ENCODE measurements at places on chromosomes 5 and 9.
A peak's percentile ranks its signal among the peaks of the same experiment; 100 is the strongest.

GRCh38 chr9:95509851-95510708, 6.7 kb downstream of the PTCH1 start:
- DNase-seq = no peak
- H3K4me1 ChIP-seq = peaks cover 18% of the 10 kb centered on the region
- peaks cover 4% of the 10 kb centered on the region for H3K36me3 ChIP-seq
- H3K27ac ChIP-seq = peak overlapping the region; percentile 74

DNA sequence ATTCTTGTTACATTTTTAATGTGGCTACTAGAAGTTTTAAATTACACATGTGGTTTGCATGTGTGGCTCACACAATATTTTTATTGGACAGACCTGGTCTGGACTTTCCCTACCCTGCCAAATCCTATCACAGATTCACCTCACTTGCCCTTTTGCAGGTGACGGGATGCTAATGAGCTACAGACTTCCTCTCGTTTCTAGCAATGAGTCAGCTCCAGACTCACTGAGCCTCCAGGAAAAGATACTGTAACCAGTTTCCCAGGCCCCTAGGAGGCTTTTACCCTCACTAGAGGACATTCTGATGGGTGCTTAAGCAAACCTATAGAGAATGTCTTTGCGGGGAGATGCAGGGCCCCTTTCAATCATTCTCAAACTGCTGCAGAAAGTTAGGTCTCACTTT, 135.4 kb downstream of the WDR41 start:
- H3K4me1 ChIP-seq = no peaks in the 10 kb centered on the region
- no peak for DNase-seq

DNA sequence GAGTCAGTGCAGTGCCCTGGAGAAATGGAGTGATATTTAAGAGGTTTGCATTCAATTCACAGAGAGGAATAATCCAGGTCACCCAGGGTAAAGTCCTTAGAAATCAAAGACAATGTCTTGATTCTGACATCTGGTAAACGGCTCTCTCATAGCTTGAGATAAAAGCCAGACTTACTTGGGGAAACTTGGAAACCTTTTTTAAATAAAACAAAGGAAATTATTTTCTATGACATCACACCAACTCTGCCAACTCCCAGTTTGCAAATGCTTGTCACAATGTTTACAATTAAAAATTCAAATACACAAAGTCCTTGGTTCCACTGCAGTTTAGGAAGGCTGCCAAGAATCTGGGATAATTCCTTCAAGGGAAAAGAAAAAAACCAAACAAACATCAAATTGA, 255.1 kb upstream of the NREP start:
- H3K4me1 ChIP-seq = no peaks in the 10 kb centered on the region
- no peak overlapping the region for H3K4me3 ChIP-seq
- no peak overlapping the region for H3K27ac ChIP-seq

DNA sequence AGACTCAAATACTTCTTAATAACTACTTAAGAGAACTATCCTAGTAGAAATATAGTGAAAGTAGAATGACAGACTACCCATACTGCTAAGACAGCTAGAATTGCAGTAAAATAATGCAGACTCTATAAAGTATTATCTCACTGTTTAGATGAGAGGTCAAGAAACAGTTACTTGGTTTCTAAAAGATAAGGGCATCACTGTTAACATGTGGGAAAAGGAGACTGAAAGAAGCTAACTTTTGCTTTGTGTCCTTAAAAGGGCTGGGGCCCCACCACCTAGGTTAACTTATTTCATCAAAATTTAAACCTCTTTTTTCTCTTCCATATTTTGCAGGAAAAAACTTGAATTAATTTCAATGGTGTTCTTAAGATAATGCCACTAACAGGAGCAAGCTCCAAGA, 204.3 kb downstream of the CNTLN start:
- H3K27ac ChIP-seq = no peak overlapping the region
- H3K4me1 ChIP-seq = no peaks in the 10 kb centered on the region
- DNase-seq = no peak
- H3K27me3 ChIP-seq = no peaks in the 10 kb centered on the region
- no peaks in the 10 kb centered on the region for H3K36me3 ChIP-seq
- H3K4me3 ChIP-seq = no peak overlapping the region

- no peak overlapping the region for H3K4me3 ChIP-seq
- DNase-seq = no peak
- peaks cover 9% of the 10 kb centered on the region for H3K27me3 ChIP-seq
- H3K4me1 ChIP-seq = peaks cover 18% of the 10 kb centered on the region
These were observed 104.5 kb downstream of the RGS3 start for GRCh38 chr9:113568081-113568435.

GRCh38 chr9:109730228-109730627, 49.8 kb upstream of the PALM2AKAP2 start:
- no peaks in the 10 kb centered on the region for H3K4me1 ChIP-seq
- H3K36me3 ChIP-seq = no peaks in the 10 kb centered on the region
- H3K27me3 ChIP-seq = peaks cover 10% of the 10 kb centered on the region
- DNase-seq = no peak

GRCh38 chr5:29077451-29077850, 2039.1 kb upstream of the CDH9 start:
- no peak for DNase-seq
- no peaks in the 10 kb centered on the region for H3K27me3 ChIP-seq
- H3K36me3 ChIP-seq = no peaks in the 10 kb centered on the region
- H3K27ac ChIP-seq = no peak overlapping the region
- H3K4me1 ChIP-seq = no peaks in the 10 kb centered on the region

- DNase-seq = no peak
- H3K4me1 ChIP-seq = no peaks in the 10 kb centered on the region
- H3K27ac ChIP-seq = no peak overlapping the region
- H3K27me3 ChIP-seq = peaks cover 4% of the 10 kb centered on the region
- H3K4me3 ChIP-seq = no peak overlapping the region
These were observed 128.5 kb upstream of the STC2 start for GRCh38 chr5:173456751-173457171.

- no peak for DNase-seq
- H3K36me3 ChIP-seq = peaks cover 33% of the 10 kb centered on the region
- H3K4me3 ChIP-seq = peak overlapping the region; percentile 96
- H3K27ac ChIP-seq = peak overlapping the region; percentile 84
- H3K4me1 ChIP-seq = peaks cover 45% of the 10 kb centered on the region
- H3K27me3 ChIP-seq = no peaks in the 10 kb centered on the region
These were observed 4.9 kb downstream of the ADAM19 start for GRCh38 chr5:157570531-157571200.

- peaks cover 4% of the 10 kb centered on the region for H3K4me1 ChIP-seq
- H3K27me3 ChIP-seq = peaks cover 6% of the 10 kb centered on the region
- no peaks in the 10 kb centered on the region for H3K36me3 ChIP-seq
- DNase-seq = peak; percentile 9
- no peak overlapping the region for H3K4me3 ChIP-seq
These were observed 14.4 kb upstream of the ORM1 start for GRCh38 chr9:114308361-114308950.
